ENCODE measurements at places on chromosomes 13 and 19. TPM values are rescaled to one million over a fixed set of nuclear protein-coding genes. Genes with fewer than 3 reads are reported as not detected.

The LDLR gene
- total RNA-seq: 54.2 TPM

GRCh38 chr13:114279758-114280355 lies 1.5 kb upstream of the UPF3A start:
- peaks cover 5% of the 10 kb centered on the region for H3K4me1 ChIP-seq
- DNase-seq: no peak
- no peaks in the 10 kb centered on the region for H3K36me3 ChIP-seq
- no peak overlapping the region for H3K27ac ChIP-seq

The ZNF154 gene
- 1.1 TPM for total RNA-seq

GRCh38 chr19:20154636-20155035 lies 12.4 kb upstream of the ZNF486 start:
- H3K27me3 ChIP-seq: no peaks in the 10 kb centered on the region
- no peak for DNase-seq
- no peak overlapping the region for H3K4me3 ChIP-seq
- no peak overlapping the region for H3K27ac ChIP-seq

GRCh38 chr13:89755729-89756492 lies 1591.6 kb upstream of the MIR17HG start:
- no peak overlapping the region for H3K4me3 ChIP-seq
- no peak overlapping the region for H3K27ac ChIP-seq
- no peaks in the 10 kb centered on the region for H3K27me3 ChIP-seq
- H3K4me1 ChIP-seq: no peaks in the 10 kb centered on the region
- DNase-seq: no peak

GRCh38 chr13:46339035-46339666 lies 47.9 kb downstream of the RUBCNL start:
- H3K27ac ChIP-seq: no peak overlapping the region
- H3K4me3 ChIP-seq: no peak overlapping the region
- no peaks in the 10 kb centered on the region for H3K36me3 ChIP-seq
- H3K27me3 ChIP-seq: no peaks in the 10 kb centered on the region

- no peaks in the 10 kb centered on the region for H3K27me3 ChIP-seq
- DNase-seq: no peak
- no peaks in the 10 kb centered on the region for H3K36me3 ChIP-seq
- H3K4me1 ChIP-seq: no peaks in the 10 kb centered on the region
Observed at GRCh38 chr13:79896851-79897250, 415.9 kb downstream of the NDFIP2 start.

GRCh38 chr19:50858886-50859285 lies 4.2 kb downstream of the KLK3 start:
- H3K27me3 ChIP-seq: no peaks in the 10 kb centered on the region
- no peak overlapping the region for H3K4me3 ChIP-seq
- no peak overlapping the region for H3K27ac ChIP-seq
- H3K4me1 ChIP-seq: no peaks in the 10 kb centered on the region
- DNase-seq: no peak

The PPM1N gene
- total RNA-seq: 0.85 TPM

DNA sequence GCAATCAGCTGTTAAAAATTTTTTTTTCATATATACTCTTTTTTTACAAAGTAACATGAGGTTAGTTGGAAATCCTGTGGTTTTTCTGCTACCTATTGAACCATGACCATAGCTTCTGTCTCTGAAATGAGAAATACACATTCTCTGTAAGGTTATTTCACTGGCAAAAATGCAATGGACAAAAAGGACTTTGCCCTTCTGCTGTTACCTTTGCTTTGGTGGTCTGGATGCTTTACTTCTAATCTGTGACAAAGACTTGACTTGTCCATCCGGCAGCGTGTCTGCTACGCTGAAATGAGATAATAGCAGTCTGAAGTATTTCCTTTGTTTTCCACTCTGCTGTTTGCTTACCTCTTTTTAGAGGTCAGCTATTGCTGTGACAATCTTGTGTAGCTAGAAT lies 412.8 kb downstream of the SLITRK6 start:
- no peak overlapping the region for H3K27ac ChIP-seq
- no peaks in the 10 kb centered on the region for H3K27me3 ChIP-seq
- H3K4me3 ChIP-seq: no peak overlapping the region
- no peak for DNase-seq

DNA sequence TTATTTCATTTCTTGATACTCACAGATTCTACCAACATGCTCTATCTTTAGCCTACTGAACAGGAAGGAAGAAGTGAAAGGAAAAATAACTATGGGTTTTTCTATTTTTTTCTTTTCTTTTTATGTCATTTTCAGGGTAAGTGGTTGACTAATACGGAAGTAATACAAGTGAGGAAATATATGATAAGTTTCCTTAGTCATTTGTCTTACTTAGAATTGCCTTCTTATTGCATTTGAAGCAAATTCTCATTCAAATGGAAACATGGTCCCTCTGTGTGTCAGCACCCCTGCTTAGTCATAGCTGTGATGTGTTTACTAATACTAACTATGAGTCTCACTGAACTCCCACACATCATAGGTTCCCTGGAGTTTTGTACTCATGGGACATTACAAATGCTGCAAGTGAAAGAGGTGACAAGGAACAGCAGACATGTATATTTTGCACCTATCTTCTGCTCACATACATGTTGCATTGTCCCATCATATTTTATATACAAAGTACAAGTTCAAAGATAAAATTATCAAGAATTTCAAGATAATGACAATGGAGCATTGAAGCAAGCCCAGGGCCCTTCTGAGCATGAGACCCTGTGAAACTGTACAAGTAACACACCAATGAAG lies 60.1 kb downstream of the DCT start:
- no peak for DNase-seq
- H3K27me3 ChIP-seq: no peaks in the 10 kb centered on the region
- H3K4me1 ChIP-seq: no peaks in the 10 kb centered on the region

The ZIM2 gene
- 34.2 TPM for total RNA-seq

- H3K4me1 ChIP-seq: no peaks in the 10 kb centered on the region
- no peaks in the 10 kb centered on the region for H3K27me3 ChIP-seq
- no peak overlapping the region for H3K4me3 ChIP-seq
- DNase-seq: no peak
- no peaks in the 10 kb centered on the region for H3K36me3 ChIP-seq
- H3K27ac ChIP-seq: no peak overlapping the region
Observed at GRCh38 chr13:52738719-52739467, 727 bp downstream of the CNMD start.

DNA sequence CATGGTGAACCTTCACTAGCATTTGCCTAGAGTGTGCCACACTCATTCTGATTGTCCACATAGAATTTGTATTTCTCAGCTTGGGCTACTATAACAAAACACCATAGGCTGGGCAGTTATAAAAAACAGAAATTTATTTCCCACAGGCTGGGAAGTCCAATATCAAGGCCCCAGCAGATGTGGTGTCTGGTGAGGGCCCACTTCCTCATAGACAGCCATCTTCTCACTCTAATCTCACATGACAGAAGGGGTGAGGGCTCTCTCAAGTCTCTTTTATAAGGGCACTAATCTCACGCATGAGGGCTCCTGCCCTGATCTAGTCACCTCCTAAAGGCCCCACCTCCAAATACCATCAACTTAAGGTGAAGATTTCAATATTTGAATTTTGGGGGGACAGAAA lies 53.6 kb downstream of the LRRC63 start:
- no peak for DNase-seq
- no peak overlapping the region for H3K4me3 ChIP-seq
- no peaks in the 10 kb centered on the region for H3K27me3 ChIP-seq
- H3K4me1 ChIP-seq: no peaks in the 10 kb centered on the region

The JUND gene
- 921 TPM for total RNA-seq

The LILRA2 gene
- total RNA-seq: 0.66 TPM

The LMTK3 gene
- total RNA-seq: 2.5 TPM

DNA sequence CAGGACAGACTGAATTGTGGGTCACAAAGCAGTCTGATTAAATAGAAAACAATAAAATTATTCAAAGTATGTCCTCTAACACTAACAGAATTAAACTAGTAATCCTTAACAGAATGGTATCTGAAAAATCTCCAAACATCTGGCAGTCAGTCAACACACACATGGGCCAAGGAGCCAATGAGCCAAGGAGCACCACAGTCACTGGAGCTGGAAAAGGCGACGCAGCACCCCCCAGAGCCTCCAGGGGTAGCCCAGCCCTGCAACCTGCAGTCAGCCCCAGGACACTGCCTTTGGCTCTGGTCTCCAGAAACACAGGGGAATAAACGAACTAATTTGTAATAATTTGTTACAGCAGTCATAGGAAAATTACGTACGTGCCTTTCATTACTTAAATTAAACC lies 12.3 kb downstream of the TUBGCP3 start:
- no peak for DNase-seq
- H3K27ac ChIP-seq: no peak overlapping the region
- peaks cover 19% of the 10 kb centered on the region for H3K4me1 ChIP-seq
- H3K4me3 ChIP-seq: no peak overlapping the region
- H3K36me3 ChIP-seq: no peaks in the 10 kb centered on the region

DNA sequence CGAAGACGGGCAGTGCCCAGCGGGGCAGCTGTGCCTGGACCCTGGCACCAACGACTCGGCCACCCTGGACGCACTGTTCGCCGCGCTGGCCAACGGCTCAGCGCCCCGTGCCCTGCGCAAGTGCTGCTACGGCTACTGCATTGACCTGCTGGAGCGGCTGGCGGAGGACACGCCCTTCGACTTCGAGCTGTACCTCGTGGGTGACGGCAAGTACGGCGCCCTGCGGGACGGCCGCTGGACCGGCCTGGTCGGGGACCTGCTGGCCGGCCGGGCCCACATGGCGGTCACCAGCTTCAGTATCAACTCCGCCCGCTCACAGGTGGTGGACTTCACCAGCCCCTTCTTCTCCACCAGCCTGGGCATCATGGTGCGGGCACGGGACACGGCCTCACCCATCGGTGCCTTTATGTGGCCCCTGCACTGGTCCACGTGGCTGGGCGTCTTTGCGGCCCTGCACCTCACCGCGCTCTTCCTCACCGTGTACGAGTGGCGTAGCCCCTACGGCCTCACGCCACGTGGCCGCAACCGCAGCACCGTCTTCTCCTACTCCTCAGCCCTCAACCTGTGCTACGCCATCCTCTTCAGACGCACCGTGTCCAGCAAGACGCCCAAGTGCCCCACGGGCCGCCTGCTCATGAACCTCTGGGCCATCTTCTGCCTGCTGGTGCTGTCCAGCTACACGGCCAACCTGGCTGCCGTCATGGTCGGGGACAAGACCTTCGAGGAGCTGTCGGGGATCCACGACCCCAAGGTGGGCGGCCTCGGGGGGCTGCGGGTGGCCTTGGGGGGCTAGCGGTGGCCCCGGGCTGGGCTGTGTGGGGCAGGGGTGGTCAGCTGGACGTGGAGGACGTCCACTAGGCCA lies 4.8 kb downstream of the GRIN3B start:
- H3K36me3 ChIP-seq: no peaks in the 10 kb centered on the region
- peaks cover 1% of the 10 kb centered on the region for H3K27me3 ChIP-seq
- H3K27ac ChIP-seq: no peak overlapping the region
- DNase-seq: no peak
- H3K4me1 ChIP-seq: no peaks in the 10 kb centered on the region
- H3K4me3 ChIP-seq: no peak overlapping the region

The TRAPPC5 gene
- total RNA-seq: 111 TPM

GRCh38 chr19:1363599-1363998 lies 20.1 kb upstream of the NDUFS7 start:
- no peak overlapping the region for H3K27ac ChIP-seq
- peaks cover 19% of the 10 kb centered on the region for H3K4me1 ChIP-seq
- H3K27me3 ChIP-seq: no peaks in the 10 kb centered on the region
- no peak for DNase-seq
- H3K36me3 ChIP-seq: no peaks in the 10 kb centered on the region
- H3K4me3 ChIP-seq: no peak overlapping the region

- H3K36me3 ChIP-seq: no peaks in the 10 kb centered on the region
- no peaks in the 10 kb centered on the region for H3K4me1 ChIP-seq
- H3K27ac ChIP-seq: no peak overlapping the region
Observed at GRCh38 chr19:33241530-33242101, 16.0 kb upstream of the SLC7A10 start.

DNA sequence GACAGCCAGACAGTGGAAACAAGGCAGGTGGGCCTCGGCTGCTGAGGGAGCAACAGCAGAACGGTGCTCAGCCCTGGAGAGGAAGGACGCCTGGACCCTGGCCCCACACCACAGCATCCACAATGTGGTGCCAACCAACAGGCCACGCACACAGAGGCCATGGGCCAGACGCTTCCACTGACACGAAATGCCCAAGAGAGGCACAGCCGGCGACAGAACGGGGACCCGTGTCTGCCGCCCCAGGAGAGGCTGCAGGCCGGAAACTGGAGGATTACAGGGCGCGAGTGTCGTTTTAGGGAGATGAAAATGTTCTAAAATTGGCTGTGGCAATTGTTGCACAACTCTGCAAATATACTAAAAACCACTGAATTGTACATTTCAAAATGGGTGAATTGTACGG lies 69.7 kb downstream of the RASA3 start:
- H3K27me3 ChIP-seq: no peaks in the 10 kb centered on the region
- no peaks in the 10 kb centered on the region for H3K36me3 ChIP-seq
- no peak for DNase-seq
- no peak overlapping the region for H3K27ac ChIP-seq
- peaks cover 17% of the 10 kb centered on the region for H3K4me1 ChIP-seq

DNA sequence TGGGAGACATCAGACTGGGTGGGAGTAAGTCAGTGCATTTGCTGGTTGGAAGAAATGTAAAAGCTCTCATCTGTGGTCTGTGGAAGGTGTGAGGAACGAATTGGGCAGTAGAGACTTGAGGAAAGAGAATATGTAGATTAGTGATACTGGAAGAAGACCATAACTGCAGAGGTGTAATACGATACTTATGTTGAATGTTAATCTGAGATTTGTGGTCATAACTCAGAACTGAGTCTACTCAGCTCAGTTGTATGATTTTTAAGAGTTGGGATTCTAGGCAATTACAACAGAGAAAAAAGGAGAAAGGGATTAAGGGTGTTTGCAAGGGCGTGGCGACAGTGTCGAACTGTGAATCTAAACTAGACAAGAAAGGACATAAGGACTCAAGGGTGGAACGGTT lies 3.2 kb upstream of the IL17D start:
- H3K4me3 ChIP-seq: no peak overlapping the region
- no peaks in the 10 kb centered on the region for H3K27me3 ChIP-seq
- no peaks in the 10 kb centered on the region for H3K36me3 ChIP-seq
- H3K27ac ChIP-seq: no peak overlapping the region

The LGALS7B gene
- total RNA-seq: not detected

The APC2 gene
- 0.10 TPM for total RNA-seq

GRCh38 chr13:104522235-104523072 lies 1456.2 kb upstream of the SLC10A2 start:
- no peak overlapping the region for H3K4me3 ChIP-seq
- no peak overlapping the region for H3K27ac ChIP-seq
- no peaks in the 10 kb centered on the region for H3K36me3 ChIP-seq
- no peaks in the 10 kb centered on the region for H3K4me1 ChIP-seq

- no peaks in the 10 kb centered on the region for H3K27me3 ChIP-seq
- no peak overlapping the region for H3K4me3 ChIP-seq
- no peaks in the 10 kb centered on the region for H3K36me3 ChIP-seq
- H3K27ac ChIP-seq: no peak overlapping the region
- DNase-seq: no peak
Observed at GRCh38 chr19:33377586-33378475, 4.3 kb downstream of the CEBPG start.

Measured in ovary (tissue), 10 donors.